ENCODE measurements at places on chromosomes 4 and X. TPM values are rescaled to one million over a fixed set of nuclear protein-coding genes. Genes with fewer than 3 reads are reported as not detected.

- H3K4me1 ChIP-seq = peaks cover 22% of the 10 kb centered on the region
- H3K27ac ChIP-seq = no peak overlapping the region
- H3K27me3 ChIP-seq = no peaks in the 10 kb centered on the region
- no peak overlapping the region for H3K4me3 ChIP-seq
- DNase-seq = no peak
These were observed 170.2 kb downstream of the FAT4 start for GRCh38 chr4:125484912-125485311.

- H3K27ac ChIP-seq = no peak overlapping the region
- no peaks in the 10 kb centered on the region for H3K27me3 ChIP-seq
- no peak overlapping the region for H3K4me3 ChIP-seq
- H3K36me3 ChIP-seq = no peaks in the 10 kb centered on the region
These were observed 162.0 kb upstream of the WDFY3 start for GRCh38 chr4:85128246-85129204.

DNA sequence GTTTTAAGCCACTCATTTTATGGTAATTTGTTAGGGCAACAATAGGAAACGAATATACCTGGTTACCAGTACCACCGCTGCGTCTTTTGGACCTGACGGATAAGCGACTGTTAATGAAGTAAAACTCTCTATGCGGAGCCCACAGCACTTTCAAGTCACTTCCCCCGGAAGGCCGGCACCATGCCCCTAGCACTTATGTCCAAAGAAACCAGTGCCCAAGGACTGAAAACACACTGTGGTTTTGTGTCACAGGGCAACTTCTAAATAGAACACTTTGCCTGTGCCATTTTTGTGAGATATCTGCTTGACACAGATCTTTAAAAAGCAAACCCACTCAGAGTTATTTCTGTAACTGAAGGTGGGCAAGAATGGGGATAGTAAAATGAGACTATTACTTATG lies 22.7 kb downstream of the SH3KBP1 start:
- H3K4me1 ChIP-seq = peaks cover 15% of the 10 kb centered on the region
- no peaks in the 10 kb centered on the region for H3K27me3 ChIP-seq
- no peaks in the 10 kb centered on the region for H3K36me3 ChIP-seq
- no peak overlapping the region for H3K27ac ChIP-seq
- no peak overlapping the region for H3K4me3 ChIP-seq
- no peak for DNase-seq

DNA sequence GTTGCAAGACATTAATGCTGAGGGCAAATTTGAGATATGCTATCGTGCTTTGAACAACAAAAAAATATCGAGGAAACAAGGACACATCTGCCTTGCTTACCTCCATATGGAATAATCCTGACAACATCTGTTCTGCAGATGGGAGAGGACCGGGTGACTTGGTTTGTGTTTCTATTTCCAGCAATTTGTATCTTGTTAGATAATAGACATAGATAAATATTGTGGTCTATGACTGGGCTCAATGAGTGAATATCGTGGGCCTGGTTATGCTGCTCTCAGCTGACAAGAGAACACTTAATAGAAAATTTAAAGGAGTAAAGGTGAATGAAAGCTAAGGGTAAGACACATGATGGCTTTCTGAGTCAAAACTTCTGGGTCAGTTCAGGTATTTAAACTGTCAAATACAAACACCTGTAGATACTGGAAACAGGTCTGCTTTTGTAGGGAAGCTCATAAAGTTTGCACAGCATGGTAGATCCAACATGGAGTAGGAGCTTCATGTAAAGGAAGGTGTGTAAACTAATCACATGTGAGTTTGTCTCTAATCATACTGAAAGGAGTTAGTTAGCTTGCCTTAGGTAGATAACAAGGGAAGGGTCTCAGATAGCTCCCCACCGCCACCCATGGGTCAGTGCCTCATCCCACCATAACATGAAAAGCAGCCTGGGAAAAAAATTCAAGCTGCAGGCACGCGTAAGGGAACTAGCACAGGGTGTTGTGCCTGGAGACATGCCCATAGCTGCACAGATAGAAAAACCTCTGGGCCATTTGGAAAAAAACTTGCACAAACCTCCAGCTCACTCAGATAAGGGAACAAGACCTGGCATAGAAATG lies 904.1 kb upstream of the EPHA5 start:
- no peak overlapping the region for H3K4me3 ChIP-seq
- H3K27me3 ChIP-seq = no peaks in the 10 kb centered on the region
- no peak overlapping the region for H3K27ac ChIP-seq
- no peak for DNase-seq
- peaks cover 11% of the 10 kb centered on the region for H3K4me1 ChIP-seq

DNA sequence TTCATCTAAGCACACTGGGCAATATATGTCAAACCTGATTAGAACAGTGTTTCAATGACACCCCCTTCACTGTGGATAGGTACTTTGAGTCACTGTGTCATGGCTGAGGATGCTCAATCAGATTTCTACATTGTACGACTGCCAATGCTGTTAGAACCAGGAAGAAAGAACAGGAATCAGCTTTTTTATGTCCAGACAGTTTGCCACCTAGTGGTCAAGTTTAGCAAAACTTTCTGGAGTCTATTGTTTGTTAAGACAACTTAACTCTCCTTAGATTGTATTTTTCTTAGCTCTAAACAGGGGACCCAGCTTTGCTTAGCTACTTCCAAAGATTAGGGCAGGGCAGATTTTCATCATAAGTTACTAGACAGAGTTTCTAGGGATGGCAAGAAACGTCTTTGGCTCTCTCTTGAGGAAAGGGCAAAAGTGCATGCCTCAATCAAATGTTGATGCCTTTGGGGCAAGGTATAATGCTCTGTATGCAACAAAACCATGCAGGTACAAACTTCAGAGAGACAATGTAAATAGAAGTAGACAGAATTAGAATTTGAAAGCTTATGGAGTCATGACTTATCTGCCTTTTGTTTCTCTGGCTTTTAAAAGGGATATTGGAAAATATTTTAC lies 40.5 kb upstream of the BMP3 start:
- H3K4me3 ChIP-seq = no peak overlapping the region
- DNase-seq = no peak
- H3K4me1 ChIP-seq = no peaks in the 10 kb centered on the region
- no peaks in the 10 kb centered on the region for H3K36me3 ChIP-seq

GRCh38 chr4:147325571-147325981 lies 155.3 kb upstream of the EDNRA start:
- no peaks in the 10 kb centered on the region for H3K27me3 ChIP-seq
- no peaks in the 10 kb centered on the region for H3K36me3 ChIP-seq
- no peak overlapping the region for H3K4me3 ChIP-seq
- no peak overlapping the region for H3K27ac ChIP-seq
- DNase-seq = no peak

GRCh38 chrX:153953342-153953830 lies 8.9 kb upstream of the RENBP start:
- DNase-seq = peak; percentile 92
- H3K4me3 ChIP-seq = peak overlapping the region; percentile 45
- H3K27ac ChIP-seq = peak overlapping the region; percentile 88
- peaks cover 73% of the 10 kb centered on the region for H3K36me3 ChIP-seq
- no peaks in the 10 kb centered on the region for H3K27me3 ChIP-seq

DNA sequence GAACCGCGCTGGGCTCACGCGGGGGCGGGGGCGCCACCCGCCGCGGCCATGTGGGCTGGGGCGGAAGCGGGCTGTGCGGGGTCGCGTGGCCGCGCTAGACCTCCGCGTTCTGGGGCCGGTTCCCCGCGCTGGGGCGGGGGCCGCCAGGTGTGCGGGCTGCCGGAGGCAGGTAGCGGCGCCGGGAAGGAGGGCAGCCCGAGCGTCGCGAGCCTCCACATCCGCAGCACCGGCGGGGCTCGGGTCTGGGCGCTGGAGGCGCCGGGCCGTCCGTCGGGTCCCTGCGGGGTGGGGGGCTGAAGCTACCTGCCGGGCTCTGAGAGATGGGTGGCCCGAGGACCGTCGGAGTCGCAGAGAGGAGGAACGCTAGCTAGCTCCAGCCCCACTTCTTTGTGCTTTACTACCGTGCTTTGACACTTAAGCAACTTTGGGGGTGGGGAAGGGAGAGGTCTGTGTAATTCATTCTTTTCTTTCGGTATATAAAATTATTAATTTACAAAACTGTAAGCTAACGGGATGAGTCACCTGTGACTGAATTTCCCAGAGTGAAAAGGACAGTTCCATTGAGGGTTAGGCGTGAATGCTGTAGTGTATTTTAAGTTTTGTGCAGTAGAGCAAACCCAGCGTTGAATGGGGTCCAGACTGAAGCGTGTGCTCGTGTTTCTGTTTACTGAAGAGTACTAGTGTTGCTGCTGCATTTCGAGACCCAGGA lies 689 bp downstream of the METAP1 start:
- no peaks in the 10 kb centered on the region for H3K27me3 ChIP-seq
- H3K36me3 ChIP-seq = no peaks in the 10 kb centered on the region
- H3K4me3 ChIP-seq = peak overlapping the region; percentile 100

GRCh38 chr4:163157157-163157556 lies 9.5 kb downstream of the NAF1 start:
- peaks cover 21% of the 10 kb centered on the region for H3K4me1 ChIP-seq
- peaks cover 5% of the 10 kb centered on the region for H3K36me3 ChIP-seq
- DNase-seq = no peak
- H3K27me3 ChIP-seq = no peaks in the 10 kb centered on the region

- no peaks in the 10 kb centered on the region for H3K27me3 ChIP-seq
- DNase-seq = no peak
- H3K4me3 ChIP-seq = no peak overlapping the region
- H3K4me1 ChIP-seq = no peaks in the 10 kb centered on the region
- no peaks in the 10 kb centered on the region for H3K36me3 ChIP-seq
These were observed 51.5 kb upstream of the TRPC3 start for GRCh38 chr4:122003335-122003734.

GRCh38 chrX:149021159-149021558 lies 483.9 kb downstream of the IDS start:
- H3K27me3 ChIP-seq = no peaks in the 10 kb centered on the region
- no peak for DNase-seq
- no peaks in the 10 kb centered on the region for H3K36me3 ChIP-seq
- H3K4me1 ChIP-seq = no peaks in the 10 kb centered on the region

DNA sequence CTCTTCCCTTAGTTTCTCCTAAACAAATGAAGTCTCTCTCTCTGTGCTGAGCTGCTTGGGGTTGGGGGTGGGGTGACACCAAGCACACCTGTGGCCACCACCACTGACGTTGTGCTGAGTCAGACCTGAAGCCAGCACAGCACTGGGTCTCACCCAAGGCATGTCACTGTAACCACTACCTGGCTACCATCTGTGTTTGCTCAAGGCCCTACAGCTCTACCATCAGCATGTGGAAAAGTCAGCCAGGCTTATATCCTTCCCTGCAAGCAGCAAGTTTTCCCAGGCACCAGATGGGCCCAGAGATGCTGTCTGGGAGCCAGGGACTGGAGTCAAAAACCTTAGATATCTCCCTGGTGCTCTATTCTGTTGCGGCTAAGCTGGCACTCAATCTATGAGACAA lies 6.9 kb downstream of the CXCL10 start:
- peaks cover 13% of the 10 kb centered on the region for H3K4me1 ChIP-seq
- no peak for DNase-seq
- no peak overlapping the region for H3K27ac ChIP-seq

DNA sequence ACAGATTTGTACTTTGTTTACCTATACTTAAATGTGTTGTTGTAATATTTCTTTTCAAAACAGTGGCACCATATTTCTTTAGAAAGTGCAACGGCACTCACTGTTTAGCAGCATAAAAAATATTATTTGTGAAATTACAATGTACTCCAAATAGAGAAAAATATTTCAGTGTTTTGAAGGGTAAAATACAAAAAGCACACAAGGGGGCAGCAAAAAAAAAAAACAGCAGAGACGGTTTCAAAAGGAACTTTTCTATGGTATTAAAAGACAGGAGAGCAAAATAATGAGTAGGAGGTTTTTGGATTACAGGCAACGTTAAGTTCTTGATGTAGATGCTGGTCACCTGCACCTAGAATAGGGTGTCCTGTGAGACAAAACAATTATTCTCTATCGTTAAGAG lies 2.0 kb downstream of the NUDT11 start:
- DNase-seq = no peak
- H3K4me1 ChIP-seq = no peaks in the 10 kb centered on the region
- no peaks in the 10 kb centered on the region for H3K27me3 ChIP-seq

DNA sequence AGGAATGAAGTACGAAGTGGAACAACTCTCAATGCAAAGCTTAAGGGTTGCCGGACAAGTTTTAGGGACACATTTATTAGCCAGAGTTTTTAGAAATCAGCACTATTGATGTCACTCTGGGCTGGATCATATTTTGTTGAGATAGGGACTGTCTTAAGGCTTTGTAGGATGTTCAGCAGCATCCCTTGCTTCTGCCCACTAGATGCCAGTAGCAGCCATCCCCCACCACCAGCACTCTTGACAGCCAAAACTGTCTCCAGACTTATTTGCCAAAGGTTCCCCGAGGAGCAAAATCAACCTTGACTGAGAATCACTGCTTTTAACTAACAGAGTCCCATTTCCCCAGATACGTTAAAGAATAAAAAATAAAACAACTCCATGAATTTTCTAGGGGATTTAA lies 1497.3 kb downstream of the STIM2 start:
- H3K27me3 ChIP-seq = no peaks in the 10 kb centered on the region
- H3K27ac ChIP-seq = no peak overlapping the region
- H3K4me3 ChIP-seq = no peak overlapping the region
- no peak for DNase-seq

- H3K27ac ChIP-seq = peak overlapping the region; percentile 95
- H3K4me3 ChIP-seq = peak overlapping the region; percentile 80
- peak; percentile 98 for DNase-seq
- H3K27me3 ChIP-seq = no peaks in the 10 kb centered on the region
- peaks cover 8% of the 10 kb centered on the region for H3K4me1 ChIP-seq
- peaks cover 3% of the 10 kb centered on the region for H3K36me3 ChIP-seq
These were observed 777 bp upstream of the EOLA2 start for GRCh38 chrX:149938881-149939654.

DNA sequence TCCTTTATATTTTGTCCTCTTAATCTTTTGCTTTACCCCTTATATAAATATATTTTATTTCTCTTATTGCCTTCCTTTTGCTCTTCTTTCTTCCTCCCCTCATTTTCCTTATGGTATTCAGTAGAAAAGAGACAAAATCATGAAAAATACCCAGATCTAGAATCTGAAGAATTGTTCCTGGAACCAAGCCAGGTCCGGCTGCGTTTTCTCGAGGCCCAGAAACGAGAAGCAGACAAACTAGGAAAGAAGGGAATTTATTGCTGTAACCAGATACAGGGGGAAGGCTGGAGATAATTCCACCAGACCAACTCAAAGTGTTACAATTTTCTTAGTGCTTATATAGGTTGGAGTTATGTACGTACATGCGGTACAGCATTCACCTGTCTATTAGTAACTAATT lies 328.7 kb downstream of the GABRG1 start:
- no peak for DNase-seq
- H3K36me3 ChIP-seq = no peaks in the 10 kb centered on the region
- no peaks in the 10 kb centered on the region for H3K27me3 ChIP-seq
- H3K4me3 ChIP-seq = no peak overlapping the region
- no peak overlapping the region for H3K27ac ChIP-seq

The PNMA6A gene
- 3.7 TPM for total RNA-seq

The LPAR4 gene
- total RNA-seq = 0.83 TPM

The ARMCX6 gene
- 15.7 TPM for total RNA-seq

The GALNT7 gene
- 9.6 TPM for total RNA-seq

The AKAP14 gene
- not detected for total RNA-seq

The ARMCX1 gene
- total RNA-seq = 32.1 TPM

The INTS12 gene
- total RNA-seq = 23.7 TPM

The HPGDS gene
- total RNA-seq = 1.2 TPM
